ENCODE measurements at places on chromosomes 5 and 9.

DNA sequence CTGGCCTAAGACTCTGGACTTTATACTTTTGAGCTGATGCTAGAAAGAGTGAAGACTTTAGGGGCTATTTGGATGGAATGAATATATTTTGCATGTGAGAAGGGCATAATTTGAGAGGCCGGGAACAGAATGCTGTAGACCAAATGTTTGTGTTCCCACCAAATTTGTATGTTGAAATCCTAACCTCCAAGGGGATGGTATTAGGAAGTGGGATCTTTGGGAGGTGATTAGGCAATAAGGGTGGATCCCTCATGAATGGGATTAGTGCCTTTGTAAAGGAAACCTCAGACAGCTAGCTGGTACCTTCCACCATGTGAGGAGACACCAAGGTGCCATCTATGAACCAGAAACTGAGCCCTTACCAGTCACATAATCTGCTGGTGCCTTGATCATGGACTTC lies 165.1 kb upstream of the S1PR3 start:
- no peak for DNase-seq

DNA sequence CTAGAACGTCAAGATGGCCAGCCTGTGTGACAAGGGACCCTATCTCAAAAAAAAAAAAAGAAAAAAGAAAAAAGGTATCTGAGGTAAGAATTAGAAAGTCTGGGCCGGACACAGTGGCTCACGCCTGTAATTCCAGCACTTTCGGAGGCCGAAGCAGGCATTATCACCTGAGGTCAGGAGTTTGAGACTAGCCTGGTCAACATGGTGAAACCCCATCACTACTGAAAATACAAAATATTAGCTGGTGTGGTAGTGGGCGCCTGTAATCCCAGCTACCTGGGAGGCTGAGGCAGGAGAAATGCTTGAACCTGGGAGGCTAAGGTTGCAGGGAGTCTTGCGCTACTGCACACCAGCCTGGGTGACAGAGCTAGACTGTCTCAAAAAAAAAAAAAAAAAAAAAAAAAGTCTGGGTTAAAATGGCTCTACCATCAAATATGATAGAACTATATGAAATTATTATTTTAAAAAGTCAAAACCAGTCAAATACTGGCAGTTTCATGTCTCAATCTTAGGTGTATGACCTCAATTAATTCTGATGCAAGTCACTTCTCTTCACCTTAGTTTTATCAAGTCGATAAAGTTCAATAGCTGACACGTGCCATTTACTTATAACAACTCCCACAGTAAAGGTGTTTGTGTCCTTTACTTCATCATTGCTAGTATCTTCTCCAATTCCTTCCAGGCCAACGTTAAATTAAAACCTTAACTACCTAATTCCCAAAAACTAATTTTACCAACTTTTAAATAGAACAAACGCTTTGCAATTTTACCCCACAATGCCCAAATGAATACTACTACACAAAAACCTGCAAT lies 1.1 kb downstream of the RPS23 start:
- no peak for DNase-seq

GRCh38 chr5:19411936-19412335 lies 576.1 kb downstream of the CDH18 start:
- DNase-seq = no peak

DNA sequence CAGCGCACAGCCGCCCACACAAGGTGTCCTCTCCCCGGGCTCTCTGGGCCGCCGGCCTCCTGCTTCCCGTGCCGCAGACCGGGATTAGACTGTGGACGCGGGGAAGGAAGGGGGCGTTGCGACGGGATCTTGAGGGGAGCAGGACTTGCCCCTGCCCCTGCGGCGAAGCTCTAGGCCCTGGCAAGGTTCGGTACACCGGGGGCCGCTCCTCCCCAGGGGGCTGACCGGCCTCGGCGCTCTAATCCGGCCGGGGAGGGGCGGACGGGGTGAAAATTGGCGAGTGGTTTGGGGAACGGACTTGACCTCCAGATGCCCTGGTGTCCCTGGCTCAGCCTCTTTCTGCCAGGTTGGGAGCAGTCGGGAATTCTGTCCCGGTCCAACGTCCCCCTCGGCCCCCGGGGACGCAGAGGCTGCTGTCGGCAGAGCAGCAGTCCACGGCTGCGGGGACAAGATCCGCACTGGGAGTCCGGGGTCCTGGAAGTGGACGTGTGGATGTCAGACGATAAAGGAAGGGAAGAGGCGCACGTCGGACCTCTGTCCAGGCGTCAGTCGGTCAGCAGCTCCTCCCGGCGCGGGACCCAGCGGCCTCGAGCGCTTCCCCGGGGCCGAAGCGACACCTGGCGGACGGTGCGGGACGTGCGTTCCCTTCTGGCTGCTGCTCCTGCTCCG lies 1.9 kb upstream of the CNTFR start:
- DNase-seq = peak; percentile 74

DNA sequence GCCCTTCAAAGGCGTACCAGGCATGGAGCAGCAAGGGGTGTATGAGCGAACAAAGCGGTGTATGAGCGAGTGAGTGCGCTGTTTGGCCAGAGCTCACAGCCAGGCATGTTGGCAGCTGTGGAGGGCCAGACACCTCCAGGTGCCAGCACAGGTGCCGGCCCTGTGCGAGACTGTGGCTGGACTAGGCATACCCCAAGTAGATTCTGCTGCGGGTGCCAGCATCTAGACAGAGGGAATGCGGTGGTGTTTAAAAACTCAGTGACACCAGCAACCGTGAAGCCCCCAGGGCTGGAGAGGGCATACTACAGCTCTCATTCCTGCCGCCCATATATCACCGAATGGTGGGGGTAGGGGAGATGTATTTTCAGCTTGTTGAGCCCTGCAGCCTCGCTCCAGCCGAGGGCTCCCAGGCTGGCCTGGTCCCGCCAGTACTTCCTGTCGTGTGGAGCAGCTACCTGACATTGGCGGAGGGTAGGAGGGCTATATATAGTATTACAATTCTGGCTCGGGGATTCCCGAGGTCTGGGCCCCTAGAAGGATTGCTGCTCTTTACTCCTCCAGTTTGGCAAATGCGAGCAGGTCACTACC lies 1829.6 kb upstream of the NUDT12 start:
- DNase-seq = no peak

- peak; percentile 86 for DNase-seq
These were observed 8.7 kb downstream of the NREP start for GRCh38 chr5:111748304-111748763.

DNA sequence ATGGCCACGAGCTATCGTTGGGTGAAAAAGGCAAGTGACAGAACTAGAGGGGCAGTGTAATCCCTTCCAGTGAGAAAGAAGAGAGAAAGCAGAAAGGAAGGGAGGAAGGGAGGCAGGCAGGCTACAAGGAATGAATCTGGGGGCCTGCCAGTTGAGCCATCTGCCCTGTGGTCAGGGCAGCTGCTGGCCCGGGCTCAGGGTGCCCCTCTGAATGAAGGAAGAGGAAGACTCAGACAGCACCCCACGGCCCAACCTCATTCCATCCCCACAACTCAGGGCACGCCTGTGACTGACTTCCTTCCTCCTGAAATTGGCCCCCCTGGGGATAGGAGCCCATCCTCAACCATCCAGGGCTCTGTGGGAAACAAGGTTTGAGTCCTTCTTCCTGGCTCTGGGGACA lies 20.3 kb upstream of the FLT4 start:
- DNase-seq = no peak

DNA sequence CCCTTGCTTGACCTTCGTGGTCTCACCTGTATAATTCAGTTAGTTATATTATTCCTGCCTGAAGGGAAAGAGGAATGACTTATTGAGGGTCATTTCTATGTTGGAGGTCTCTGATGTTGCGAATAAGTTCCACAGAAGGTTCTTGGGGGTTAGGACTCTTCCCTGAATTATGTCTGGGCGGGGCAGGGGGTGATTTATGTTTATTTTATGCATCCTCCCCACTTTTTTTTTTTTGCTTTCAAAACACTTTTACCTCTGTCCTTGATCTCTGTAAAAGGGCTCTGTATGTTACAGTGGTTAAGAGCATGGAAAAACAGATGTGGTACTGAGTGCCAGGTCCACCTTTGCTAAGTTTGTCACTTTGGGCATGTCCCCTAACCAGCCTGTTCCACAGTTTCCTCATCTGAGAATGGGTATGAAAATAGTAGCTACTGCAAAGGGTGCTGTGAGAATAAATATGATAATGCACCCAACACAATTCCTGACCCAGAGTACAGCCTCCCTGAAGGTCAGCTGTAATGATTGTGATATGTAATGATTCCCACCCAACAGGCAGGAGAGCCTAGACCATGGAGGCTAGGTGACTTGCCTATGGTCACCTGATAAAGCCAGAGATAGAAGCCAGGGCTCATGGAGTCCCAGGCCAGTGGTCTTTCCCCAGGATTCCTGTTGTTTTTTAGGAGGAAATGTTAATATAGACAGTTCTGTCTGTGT lies 54.8 kb downstream of the SLC22A5 start:
- DNase-seq = no peak

GRCh38 chr9:92655896-92656536 lies 13.9 kb downstream of the IPPK start:
- no peak for DNase-seq

DNA sequence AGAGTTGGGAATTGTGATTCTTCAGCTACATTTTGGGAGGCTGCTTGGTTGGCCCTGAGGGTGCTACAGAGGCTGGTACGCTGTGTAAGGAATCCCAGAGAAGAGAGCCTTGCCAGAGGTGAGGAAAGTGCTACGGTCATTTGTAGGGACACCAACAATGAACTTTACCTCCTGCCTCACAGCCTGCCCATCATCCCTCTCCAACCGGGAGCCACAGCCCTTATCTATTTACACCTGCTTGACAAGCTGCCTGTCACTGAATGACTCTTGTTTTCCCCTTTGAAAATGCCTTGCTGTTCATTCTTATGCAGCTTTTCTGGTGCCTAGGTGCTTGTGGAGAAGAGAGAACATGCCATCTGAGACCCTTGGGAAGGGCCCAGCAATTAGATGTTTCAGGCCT lies 110.8 kb downstream of the PCSK1 start:
- DNase-seq = no peak

- DNase-seq = no peak
These were observed 29.8 kb downstream of the HMGCR start for GRCh38 chr5:75366787-75367186.

DNA sequence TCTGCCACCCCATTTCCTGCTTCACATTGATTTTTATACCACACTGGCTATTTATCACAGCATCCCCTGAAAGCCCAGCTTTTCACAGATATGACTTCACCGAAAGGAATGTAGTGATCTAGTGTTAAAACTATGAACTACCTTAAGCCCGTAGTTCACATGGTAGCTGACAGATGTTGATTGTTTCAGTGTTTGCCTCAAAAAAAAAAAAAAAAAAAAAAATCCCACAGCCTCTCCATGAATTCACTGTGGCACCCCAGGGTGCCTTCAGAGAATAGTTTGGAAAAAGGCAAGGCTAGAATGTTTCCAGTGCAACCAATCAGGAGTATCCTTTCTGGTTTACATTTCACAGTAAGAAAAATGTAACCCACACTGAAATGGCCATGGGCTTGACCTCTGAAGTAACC lies 37.1 kb downstream of the GLIS3 start:
- peak; percentile 81 for DNase-seq

GRCh38 chr9:133897675-133898074 lies 94.4 kb downstream of the VAV2 start:
- DNase-seq = no peak

DNA sequence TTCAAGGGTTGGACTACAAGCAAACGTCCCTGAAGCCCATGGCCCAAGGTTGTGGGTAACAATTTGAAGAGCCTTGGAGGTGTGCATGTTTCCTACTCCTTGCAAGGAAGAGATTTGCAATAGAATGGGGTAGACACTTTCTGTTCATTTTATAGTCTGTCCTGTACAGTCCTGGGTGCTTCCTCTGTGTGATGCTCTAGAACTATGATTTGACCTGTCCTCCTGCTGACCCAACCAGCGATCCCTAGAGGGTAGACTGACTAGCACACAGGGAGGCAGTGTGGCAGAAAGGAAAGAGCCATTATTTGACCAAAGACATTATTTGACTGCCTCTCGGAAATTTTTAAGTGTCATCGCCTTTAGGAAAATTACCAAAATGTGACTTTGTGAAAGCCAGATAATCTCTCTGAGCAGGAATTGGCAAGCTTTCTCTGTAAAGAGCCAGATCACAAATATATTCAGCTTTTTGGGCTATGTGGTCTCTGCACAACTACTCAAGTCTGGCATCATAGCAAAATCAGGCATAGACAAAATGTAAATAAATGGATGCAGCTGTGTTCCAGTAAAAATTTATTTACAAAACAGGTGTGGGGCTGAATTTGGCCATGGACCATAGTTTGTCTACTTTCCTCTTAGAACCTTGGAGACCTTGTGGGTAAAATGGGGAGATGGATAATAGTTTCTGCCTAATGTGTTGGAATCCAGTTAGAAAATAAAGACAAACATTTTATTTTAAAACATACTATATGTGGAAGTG lies 106.8 kb downstream of the DMRT2 start:
- DNase-seq = no peak

- no peak for DNase-seq
These were observed 54.4 kb upstream of the CKS2 start for GRCh38 chr9:89256642-89257041.

- peak; percentile 37 for DNase-seq
These were observed 15.4 kb downstream of the LMAN2 start for GRCh38 chr5:177336112-177336511.

- no peak for DNase-seq
These were observed 268.9 kb downstream of the ENC1 start for GRCh38 chr5:74371621-74372020.

DNA sequence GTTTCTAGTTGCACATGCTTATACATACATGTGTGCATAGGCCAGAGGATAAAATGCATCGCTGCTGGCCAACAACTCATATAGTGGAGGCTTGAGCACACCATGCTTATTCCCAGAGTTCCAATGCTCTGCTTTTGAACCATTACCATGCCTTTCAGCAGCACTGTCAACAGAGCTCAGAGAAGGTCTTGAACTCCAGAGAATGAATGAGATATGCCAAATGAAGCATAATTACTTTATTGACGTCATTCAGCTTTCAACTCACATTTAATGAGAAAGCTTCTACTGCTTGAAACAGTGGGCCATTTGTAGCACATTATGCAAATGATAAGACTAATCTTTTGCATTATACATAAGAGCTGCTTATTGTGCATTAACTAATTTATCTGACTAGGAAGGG lies 765.3 kb upstream of the GRAMD2B start:
- no peak for DNase-seq

DNA sequence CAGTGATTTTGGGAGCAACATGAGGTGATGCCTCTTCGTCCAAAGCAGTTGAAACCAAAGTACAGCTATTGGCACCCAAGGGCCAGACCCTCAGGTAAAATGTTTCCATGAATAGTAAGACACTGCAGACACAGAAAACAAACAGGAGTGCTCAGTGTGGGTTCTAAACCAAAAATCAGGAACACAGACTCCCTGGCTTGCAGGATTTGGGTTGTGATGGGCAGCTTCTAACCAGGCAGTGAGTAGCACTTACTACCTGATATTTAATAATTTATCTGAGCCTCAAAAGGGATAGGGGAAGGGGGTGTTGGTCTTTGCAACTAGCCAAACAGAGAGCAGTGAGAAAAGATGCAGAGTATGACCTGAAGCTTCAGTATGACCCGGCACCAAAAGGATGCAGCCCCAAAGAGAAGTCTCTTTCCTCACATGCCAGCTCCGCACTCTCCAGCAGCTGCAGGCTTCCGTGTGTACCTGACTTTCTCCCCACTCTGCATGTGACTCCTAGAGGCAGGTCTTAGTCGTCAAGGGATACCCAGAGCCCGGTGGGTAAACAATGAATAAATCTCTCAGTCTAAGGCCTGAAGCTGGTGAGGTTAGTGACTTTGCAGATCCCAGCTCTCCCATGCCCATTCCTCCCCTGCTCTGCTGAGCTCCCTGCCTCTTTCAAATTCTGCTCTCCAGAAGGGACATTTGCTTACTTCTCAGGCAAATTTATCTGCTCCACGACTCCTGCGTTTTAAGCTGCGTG lies 105.4 kb upstream of the SPOCK1 start:
- no peak for DNase-seq

GRCh38 chr5:68258531-68258930 lies 43.0 kb downstream of the PIK3R1 start:
- no peak for DNase-seq

Data from epithelial cell of esophagus (primary cell).